ENCODE measurements at places on chromosomes 5 and 9. TPM values are rescaled to one million over a fixed set of nuclear protein-coding genes. Genes with fewer than 3 reads are reported as not detected.
A peak's percentile ranks its signal among the peaks of the same experiment; 100 is the strongest.

- no peak overlapping the region for H3K4me3 ChIP-seq
- no peaks in the 10 kb centered on the region for H3K4me1 ChIP-seq
- no peaks in the 10 kb centered on the region for H3K27me3 ChIP-seq
- H3K27ac ChIP-seq = no peak overlapping the region
- DNase-seq = no peak
Measured at GRCh38 chr5:943201-943917, 50.7 kb downstream of the TRIP13 start.

Gene SPATA31A3
- not detected for total RNA-seq

DNA sequence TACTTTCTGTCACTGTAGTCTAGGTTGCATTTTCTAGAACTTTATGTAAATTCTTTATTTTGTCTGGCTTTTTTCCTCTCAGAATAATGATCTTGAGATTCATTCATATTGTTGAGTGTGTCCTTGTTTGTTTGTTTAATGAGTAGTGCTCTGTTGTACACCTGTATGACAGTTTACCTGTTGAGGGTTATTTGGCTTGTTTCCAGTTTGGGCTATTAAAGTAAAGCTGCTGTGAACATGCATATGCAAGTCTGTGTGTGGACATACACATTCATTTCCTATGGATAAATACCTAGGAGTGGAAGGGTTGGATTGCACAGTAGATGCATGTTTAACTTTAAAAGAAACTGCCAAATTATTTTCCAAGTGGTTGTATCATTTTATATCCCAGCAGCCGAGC is 30.4 kb downstream of the MVB12B start:
- no peaks in the 10 kb centered on the region for H3K36me3 ChIP-seq
- no peaks in the 10 kb centered on the region for H3K4me1 ChIP-seq
- no peak for DNase-seq
- no peaks in the 10 kb centered on the region for H3K27me3 ChIP-seq
- no peak overlapping the region for H3K27ac ChIP-seq

- no peaks in the 10 kb centered on the region for H3K27me3 ChIP-seq
- no peaks in the 10 kb centered on the region for H3K36me3 ChIP-seq
- DNase-seq = no peak
- H3K4me3 ChIP-seq = no peak overlapping the region
Measured at GRCh38 chr5:128778474-128778873, 186.8 kb upstream of the SLC27A6 start.

DNA sequence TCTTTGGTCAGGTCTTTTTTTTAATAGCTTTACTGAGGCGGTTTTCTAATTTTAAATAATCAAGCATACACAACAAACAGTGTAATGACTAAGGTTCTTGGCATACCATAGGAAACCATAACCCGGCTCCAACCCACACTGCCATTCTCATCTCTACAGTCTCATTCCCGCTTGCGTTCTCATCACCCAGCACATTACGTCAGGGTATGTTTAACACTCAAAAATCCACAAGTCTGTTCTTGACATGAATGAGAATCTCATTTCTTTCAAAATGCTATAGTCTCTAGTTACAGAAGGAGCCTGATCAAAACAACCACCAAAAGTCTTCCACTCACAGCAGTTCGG is 505 bp downstream of the C5orf34 start:
- peak overlapping the region; percentile 63 for H3K4me3 ChIP-seq
- peaks cover 20% of the 10 kb centered on the region for H3K4me1 ChIP-seq
- peak overlapping the region; percentile 84 for H3K27ac ChIP-seq
- no peaks in the 10 kb centered on the region for H3K27me3 ChIP-seq
- H3K36me3 ChIP-seq = no peaks in the 10 kb centered on the region

GRCh38 chr9:91572044-91572443 is 148.4 kb upstream of the NFIL3 start:
- H3K27ac ChIP-seq = peak overlapping the region; percentile 10
- no peaks in the 10 kb centered on the region for H3K27me3 ChIP-seq
- DNase-seq = no peak

GRCh38 chr5:14415024-14415697 is 166.4 kb upstream of the OTULINL start:
- no peaks in the 10 kb centered on the region for H3K27me3 ChIP-seq
- H3K4me3 ChIP-seq = no peak overlapping the region
- H3K36me3 ChIP-seq = peaks cover 35% of the 10 kb centered on the region
- H3K4me1 ChIP-seq = no peaks in the 10 kb centered on the region
- DNase-seq = no peak

GRCh38 chr9:137221095-137221505 is 940 bp downstream of the RNF208 start:
- H3K36me3 ChIP-seq = peaks cover 4% of the 10 kb centered on the region
- H3K4me1 ChIP-seq = peaks cover 22% of the 10 kb centered on the region
- no peak overlapping the region for H3K27ac ChIP-seq
- H3K27me3 ChIP-seq = no peaks in the 10 kb centered on the region
- DNase-seq = no peak

GRCh38 chr9:94568250-94568889 is 13.5 kb downstream of the PCAT7 start:
- H3K36me3 ChIP-seq = no peaks in the 10 kb centered on the region
- H3K4me1 ChIP-seq = no peaks in the 10 kb centered on the region
- no peak overlapping the region for H3K4me3 ChIP-seq

DNA sequence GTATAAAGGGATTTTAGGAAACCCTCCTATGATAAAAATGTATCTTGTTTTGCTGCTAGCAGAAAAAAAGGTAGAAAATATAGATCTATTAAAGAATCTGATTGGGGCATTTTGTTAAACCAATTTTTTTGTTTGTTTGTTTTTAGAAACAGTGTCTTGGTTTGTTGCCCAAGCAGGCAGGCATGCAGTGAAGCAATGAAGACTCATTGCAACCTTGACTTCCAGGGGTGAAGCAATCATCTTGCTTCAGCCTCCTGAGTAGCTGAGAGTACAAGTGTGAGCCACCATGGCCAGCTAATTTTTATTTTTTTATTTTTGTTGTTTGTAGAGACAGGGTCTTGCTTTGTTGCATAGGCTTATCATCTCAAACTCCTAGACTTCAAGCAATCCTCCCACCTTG is 755.8 kb upstream of the EDIL3 start:
- no peaks in the 10 kb centered on the region for H3K27me3 ChIP-seq
- no peak overlapping the region for H3K4me3 ChIP-seq
- DNase-seq = no peak
- H3K4me1 ChIP-seq = no peaks in the 10 kb centered on the region
- no peak overlapping the region for H3K27ac ChIP-seq

GRCh38 chr9:131762356-131762932 is 22.6 kb upstream of the RAPGEF1 start:
- peak; percentile 82 for DNase-seq
- H3K4me1 ChIP-seq = peaks cover 8% of the 10 kb centered on the region
- H3K27me3 ChIP-seq = no peaks in the 10 kb centered on the region
- H3K27ac ChIP-seq = no peak overlapping the region
- H3K4me3 ChIP-seq = no peak overlapping the region

Data from sigmoid colon (tissue), 7 donors.